Thoracic aorta (tissue), 2 donors: ENCODE measurements at places on chromosomes 12 and 14.

DNA sequence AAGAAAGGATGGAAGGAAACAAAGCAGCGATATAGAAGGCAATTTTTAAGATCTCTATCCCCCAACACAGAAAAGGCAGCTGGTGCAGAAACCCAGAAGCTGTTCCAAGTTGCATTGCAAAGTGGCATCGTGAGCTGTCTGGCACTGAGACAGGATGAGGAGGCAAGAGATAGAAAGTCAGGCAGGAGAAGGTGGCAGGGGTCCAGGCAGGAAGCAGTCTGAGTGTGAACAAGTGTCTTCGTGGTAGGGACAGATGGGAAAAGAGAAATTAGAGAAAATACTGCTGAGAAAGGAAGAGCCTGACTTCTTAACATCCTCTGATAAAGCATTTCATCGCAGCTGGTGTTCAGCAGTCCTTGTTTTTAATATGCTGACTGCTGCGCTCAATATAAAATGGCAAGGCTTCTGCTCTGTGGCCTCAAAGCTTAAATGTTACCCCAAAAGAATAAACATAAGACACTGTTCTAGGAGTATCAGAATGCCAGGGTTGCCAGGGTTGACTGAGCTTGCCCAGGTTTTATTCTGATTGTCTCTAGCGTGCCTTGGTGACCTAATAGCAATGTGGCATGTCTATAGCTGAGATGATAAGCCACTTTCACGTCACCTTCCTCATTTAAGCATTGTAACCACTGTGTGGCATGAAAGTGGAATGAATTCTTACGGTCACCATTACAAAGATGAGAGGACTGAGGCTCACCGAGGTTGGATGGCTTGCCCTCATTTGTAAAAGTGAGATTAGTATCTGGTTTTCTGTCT, 397.6 kb downstream of the NUAK1 start:
- DNase-seq, result no peak
- H3K36me3 ChIP-seq, result no peaks in the 10 kb centered on the region
- H3K4me3 ChIP-seq, result peak overlapping the region; percentile 25
- no peaks in the 10 kb centered on the region for H3K27me3 ChIP-seq
- H3K27ac ChIP-seq, result peak overlapping the region; percentile 68

- H3K4me1 ChIP-seq, result peaks cover 19% of the 10 kb centered on the region
- H3K27ac ChIP-seq, result no peak overlapping the region
- H3K4me3 ChIP-seq, result no peak overlapping the region
- no peaks in the 10 kb centered on the region for H3K36me3 ChIP-seq
- no peak for DNase-seq
These were observed 21.7 kb downstream of the LIMA1 start for GRCh38 chr12:50261654-50262053.

DNA sequence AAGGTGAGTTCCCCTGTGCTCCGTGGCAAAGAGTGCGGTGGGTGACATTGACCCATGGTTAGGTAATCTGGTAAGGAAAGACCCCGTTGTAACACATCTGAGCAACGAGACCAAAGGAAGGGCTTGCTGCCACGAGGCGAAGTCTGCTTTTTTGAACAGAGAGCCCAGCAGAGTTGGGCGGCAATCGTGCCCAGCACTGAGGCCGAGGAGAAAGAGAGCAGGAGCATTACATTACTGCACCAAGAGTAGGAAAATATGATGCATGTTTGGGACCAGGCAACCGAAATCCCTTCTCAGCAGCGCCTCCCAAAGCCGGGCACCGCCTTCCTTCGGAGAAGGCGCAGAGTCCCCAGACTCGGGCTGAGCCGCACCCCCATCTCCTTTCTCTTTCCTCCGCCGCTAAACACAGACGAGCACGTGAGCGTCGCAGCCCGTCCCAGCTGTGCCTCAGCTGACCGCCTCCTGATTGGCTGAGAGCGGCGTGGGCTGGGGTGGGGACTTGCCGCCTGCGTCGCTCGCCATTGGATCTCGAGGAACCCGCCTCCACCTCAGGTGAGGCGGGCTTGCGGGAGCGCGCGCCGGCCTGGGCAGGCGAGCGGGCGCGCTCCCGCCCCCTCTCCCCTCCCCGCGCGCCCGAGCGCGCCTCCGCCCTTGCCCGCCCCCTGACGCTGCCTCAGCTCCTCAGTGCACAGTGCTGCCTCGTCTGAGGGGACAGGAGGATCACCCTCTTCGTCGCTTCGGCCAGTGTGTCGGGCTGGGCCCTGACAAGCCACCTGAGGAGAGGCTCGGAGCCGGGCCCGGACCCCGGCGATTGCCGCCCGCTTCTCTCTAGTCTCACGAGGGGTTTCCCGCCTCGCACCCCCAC, at the start of gene HIF1A:
HIF1A (plus strand) TSS at position 684 of the 865 bp plus-strand sequence. CDS start 292 bp downstream, outside the sequence.
- DNase-seq, result peak; percentile 89
- H3K27ac ChIP-seq, result peak within 1 kb of the TSS; percentile 96
- peaks cover 12% of the 10 kb centered on the region for H3K4me1 ChIP-seq
- H3K4me3 ChIP-seq, result peak within 1 kb of the TSS; percentile 98
- no peaks in the 10 kb centered on the region for H3K36me3 ChIP-seq
- H3K27me3 ChIP-seq, result no peaks in the 10 kb centered on the region

GRCh38 chr12:111076611-111077451, 156.5 kb upstream of the MYL2 start:
- no peaks in the 10 kb centered on the region for H3K36me3 ChIP-seq
- no peaks in the 10 kb centered on the region for H3K27me3 ChIP-seq
- H3K27ac ChIP-seq, result no peak overlapping the region

GRCh38 chr12:131210506-131211339, 257.0 kb downstream of the ADGRD1 start:
- H3K27ac ChIP-seq, result no peak overlapping the region
- H3K4me1 ChIP-seq, result no peaks in the 10 kb centered on the region
- DNase-seq, result no peak
- no peaks in the 10 kb centered on the region for H3K36me3 ChIP-seq
- H3K27me3 ChIP-seq, result no peaks in the 10 kb centered on the region

DNA sequence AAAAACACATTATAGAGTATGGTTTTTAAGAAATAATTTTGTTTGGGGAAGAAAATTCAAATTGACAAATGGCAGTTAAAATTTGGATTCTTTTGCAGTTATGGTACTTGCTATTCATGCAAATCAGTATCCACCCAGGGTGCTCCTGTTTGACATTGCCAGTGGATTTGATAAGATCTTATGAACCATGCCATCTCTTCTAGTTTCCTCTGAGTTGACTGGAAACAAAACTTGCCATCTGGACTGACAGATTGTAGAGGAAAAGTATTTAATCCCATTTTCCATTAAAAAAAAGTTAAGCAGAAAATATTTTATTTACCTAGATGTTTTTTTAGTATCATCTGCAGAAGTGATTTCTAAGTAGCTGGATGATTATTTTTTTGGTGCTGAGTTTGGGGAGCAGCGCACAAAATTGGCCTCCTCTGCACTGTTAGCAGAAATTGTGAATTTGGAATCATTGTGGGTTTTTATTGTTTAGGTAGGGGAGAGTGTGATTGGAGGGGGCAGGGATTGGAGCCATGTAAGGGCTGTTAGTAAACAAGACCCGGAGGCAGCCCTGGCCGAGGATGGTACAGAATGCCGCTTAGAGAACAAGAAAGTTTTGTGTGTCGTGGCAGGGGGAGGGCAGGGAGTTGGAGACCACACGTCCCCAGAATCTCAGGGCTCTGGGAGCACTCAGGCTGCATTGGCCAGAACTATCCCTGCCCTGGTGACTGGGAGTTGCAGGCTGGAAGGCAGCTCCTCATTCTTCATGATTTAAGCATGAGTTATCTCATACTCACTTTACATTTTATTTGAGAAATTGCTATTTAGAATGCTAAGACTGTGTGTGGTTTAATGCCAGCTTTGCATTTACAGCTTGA, 56.6 kb downstream of the WDR20 start:
- H3K4me3 ChIP-seq, result no peak overlapping the region
- no peaks in the 10 kb centered on the region for H3K4me1 ChIP-seq

- H3K27ac ChIP-seq, result no peak overlapping the region
- H3K36me3 ChIP-seq, result no peaks in the 10 kb centered on the region
- no peak overlapping the region for H3K4me3 ChIP-seq
- no peaks in the 10 kb centered on the region for H3K27me3 ChIP-seq
- no peak for DNase-seq
These were observed 17.3 kb upstream of the PPFIBP1 start for GRCh38 chr12:27506645-27507189.
